ENCODE measurements at places on chromosomes 12 and 14.
A peak's percentile ranks its signal among the peaks of the same experiment; 100 is the strongest.

DNA sequence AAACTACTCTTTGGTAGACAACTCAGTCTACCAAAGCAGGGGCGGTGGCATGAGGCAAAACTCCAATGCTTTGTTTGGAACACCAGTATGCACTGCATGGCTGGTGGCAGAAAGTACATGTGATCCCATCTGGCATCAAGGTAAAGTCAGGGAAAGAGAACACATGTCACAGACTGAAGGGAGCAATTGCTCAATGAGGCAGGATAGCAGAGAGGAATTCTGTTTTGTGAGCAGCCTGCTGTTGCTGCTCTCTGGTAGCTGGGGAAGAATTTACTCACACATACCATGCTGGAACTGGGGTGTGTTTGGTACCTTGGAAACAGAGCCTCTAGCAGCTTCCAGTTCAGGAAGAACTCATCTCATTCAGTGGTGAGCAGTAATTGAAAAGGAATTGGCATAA, 84.8 kb downstream of the HELB start:
- no peak for DNase-seq

- no peak for DNase-seq
Measured at GRCh38 chr12:106022568-106023012, 116.2 kb downstream of the NUAK1 start.

DNA sequence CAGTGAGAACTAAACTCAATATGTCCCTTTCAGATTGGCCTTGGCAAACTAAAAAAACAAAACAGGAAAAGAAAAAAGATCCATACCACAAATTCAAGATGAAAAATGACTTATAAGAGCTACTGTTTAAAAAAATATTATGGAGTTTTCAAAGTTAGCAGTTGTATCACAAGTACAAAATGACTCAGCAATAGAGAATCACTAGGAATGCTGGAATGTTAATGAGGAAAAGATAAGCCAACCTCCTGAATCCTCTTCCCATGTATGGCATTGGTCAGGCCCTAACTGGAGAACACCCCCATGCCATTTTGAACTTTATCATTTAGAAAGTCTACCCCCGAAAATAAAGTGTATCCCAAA, 62.2 kb downstream of the PPP1R36 start:
- no peak for DNase-seq

- DNase-seq = no peak
Measured at GRCh38 chr12:75360920-75361319, 26.4 kb downstream of the GLIPR1L1 start.

DNA sequence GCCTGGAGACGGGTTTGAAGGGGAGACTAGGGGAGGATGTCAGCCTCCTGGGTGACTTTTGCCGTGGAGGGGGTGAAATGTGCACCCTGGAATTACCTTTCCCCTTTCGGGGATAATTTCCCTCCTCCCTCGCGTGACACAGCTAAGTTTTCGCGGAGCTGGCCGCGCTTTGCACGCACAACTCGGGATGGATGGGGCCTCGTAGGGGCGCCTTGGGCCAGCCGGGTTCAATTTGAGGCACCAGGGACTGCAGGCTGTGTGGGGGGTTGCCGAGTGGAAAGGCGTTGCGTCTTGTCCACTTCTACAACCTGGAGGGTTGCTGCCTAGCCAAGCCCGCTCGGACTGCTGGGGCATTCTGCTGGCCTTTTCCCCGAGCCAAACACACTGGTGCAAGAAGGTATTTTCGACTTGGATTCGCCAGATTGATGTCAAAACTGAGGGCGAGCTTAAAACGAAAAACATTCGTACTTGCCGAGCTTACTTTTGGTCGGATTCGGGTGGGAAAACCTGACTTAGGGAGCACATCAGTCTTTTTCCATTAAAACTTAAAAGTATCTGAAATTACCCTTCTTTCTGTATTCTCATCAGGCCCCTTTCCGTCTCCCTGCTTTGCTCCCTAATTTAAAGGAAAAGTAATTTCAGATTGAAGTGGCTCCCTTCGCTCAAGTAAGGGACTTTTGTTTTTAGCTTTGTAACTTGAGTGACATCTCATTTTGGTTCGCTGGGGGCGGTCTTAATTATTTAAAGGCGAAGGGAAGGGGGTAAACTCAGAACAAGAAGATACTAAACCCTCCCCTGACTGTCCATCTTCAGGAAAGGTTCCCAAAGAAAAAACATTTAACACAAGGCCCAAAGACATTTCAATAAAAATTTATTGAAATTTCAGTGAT, 14.3 kb downstream of the TBX3 start:
- DNase-seq = no peak

- peak; percentile 4 for DNase-seq
Measured at GRCh38 chr12:19893514-19893913, 454.2 kb downstream of the AEBP2 start.

GRCh38 chr12:24414480-24414879, 465.0 kb upstream of the SOX5 start:
- no peak for DNase-seq

GRCh38 chr14:31286456-31287293, 79.1 kb upstream of the HECTD1 start:
- DNase-seq = no peak

DNA sequence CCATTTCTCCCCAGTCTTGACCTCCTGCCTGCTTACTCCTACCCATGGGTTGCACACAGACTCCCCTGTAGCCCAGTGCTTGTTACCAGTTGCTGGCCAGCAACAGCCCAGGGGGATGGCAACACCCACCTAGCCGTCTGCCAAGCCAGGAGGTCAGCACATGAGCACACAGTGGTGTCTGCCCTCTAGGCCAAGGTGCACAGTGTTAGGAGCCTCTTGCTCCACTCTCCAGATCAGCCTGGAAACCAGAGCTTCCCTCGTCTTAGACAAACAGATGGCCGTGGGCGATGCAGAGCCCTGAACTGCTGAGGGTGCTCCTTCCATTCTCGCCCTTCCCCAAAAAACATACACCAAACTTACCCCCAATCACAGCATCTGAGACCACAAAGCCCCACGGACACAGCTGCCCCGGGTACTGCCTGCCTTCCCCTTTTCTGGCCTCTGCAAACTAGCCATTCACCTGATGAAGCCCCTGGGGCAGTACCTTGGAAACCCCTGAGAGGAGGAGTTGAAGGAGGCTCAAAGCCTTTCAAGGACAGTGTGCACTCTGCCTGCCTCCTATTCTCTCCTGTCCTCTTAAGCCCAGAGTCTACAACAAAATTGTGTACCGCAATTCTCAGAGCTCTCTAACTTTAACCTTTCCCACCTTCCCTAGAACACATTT, 1.0 kb upstream of the GPD1 start:
- no peak for DNase-seq

DNA sequence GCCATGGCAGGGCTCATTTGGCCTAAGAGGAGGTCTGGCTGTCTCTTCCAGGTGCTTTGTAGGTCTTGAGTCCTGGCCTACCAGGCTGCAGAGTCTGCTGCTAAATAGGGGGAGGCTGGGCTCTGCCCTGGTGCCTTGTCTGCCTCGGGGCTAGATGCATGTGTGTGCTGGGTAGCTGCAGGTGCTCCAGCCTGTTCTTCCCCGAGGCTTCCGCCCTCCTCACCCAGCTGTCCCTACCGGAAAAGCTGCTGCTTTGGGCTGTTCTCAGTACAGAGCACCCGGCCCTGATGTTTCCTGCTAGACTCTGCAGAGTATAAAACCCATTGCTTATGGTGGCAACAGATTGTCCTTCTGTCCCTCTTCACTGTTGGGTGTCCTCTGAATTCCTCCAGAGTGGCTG, 37.7 kb downstream of the RAB35 start:
- DNase-seq = no peak

- DNase-seq = peak; percentile 5
Measured at GRCh38 chr12:39958377-39958776, 147.5 kb downstream of the SLC2A13 start.

GRCh38 chr14:64217834-64218233, 76.3 kb downstream of the ESR2 start:
- no peak for DNase-seq

- DNase-seq = no peak
Measured at GRCh38 chr12:53288322-53288721, 7.0 kb upstream of the PFDN5 start.

GRCh38 chr12:116381744-116382685, 104.5 kb upstream of the MED13L start:
- no peak for DNase-seq

DNA sequence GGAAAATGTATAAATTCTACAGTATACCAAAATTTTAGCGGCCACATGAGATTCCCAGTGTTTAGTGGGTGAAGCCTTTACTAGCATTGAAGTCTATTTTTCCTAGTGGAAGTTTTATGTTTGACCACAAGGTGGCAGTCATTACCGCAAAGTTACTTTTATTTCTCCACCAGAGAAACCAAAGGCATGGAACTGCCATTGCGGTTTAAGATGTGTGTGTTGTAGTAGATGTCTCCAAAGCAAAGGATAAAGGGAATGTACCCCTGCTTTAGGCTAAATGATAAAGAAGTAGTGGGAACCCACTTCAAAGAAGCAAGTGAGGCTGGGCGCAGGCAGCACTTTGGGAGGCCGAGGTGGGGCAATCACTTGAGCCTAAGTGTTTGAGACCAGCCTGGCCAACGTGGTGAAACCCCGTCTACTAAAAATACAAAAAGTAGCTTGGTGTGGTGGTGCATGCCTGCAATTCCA, 140.5 kb downstream of the PRKCH start:
- DNase-seq = peak; percentile 68

- DNase-seq = peak; percentile 14
Measured at GRCh38 chr14:85445151-85445795, 84.7 kb upstream of the FLRT2 start.

- no peak for DNase-seq
Measured at GRCh38 chr12:65084579-65084978, 36.5 kb downstream of the WIF1 start.

DNA sequence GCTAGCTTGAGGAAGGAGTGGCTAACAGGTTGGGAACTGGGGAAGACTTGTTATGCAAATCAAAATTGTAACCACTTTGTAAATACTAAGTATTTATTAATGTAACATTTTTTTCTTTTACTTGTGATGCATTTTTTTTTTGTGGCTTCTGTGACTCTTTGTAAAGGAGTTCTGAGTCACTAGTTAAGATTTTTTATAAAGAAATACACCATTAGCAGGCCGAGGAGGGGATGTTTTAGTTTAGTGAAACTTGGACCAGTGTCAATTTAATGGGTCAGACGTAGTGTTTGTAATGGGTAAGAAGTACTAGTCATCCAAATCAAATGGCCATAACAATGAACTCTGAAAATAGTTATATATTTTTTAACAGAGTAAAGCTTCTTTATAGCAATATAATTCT, 43.1 kb downstream of the AKAP6 start:
- no peak for DNase-seq

GRCh38 chr14:73263606-73264005, 26.3 kb downstream of the PAPLN start:
- DNase-seq = no peak

DNA sequence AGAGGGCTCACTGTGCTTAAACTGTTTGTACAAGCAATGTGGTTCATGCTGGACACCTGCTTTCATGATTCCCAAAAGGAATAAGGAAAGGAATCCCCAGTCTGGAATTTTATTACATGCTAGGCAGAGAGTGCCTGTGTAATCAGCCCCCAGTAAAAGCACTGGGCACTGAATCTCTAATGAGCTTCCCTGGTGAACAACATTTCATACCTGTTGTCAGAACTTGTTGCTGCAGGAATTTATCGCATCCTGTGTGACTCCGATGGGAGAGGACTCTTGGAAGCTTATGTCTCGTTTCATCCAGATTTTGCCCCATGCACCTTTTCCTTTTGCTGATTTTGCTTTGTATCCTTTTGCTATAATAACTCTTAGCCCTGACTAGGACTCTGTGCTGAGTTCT, 190.2 kb upstream of the HMGA2 start:
- DNase-seq = no peak

GRCh38 chr12:131347345-131347714, 363.6 kb upstream of the SFSWAP start:
- no peak for DNase-seq

DNA sequence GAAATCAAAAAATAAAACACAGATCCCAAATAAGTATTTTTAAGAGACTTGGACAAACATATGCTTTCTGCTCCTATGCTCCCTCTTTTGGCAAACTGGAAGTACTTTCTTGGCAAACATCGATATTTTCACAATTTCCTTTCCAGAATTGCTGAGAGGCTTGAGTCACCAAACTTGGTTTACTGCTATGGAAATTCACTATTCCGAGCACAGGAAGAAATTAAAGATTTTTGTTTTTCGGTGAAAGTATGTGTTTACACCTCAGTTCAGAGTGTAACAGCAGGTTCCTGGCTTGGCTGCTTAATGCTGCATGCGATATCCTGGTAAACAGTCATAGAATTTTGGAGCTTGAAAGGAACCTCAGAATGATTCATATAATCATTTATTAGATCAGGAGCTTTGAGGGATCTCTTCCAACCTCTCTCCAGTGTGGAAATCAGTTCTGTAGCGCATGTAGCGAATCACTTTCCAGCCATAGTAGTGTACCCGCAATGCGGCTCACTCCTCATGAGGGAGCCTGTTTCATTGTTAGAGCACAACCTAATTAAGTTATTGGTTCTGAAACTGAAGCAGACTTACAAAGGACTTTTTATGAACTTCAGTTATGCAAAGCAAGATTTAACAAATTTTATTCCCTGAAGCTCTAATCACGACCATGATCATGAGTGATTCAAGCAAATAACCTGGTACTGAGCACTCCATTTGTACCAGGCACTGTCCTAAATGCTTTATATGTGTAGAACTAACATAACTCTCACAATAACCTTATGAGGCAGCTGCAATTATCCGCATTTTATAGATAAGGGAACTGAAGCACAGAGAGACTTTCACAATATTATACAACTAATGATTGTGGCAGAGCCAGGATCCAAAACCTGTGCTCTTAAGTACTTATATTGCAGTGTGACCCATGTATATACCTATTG, 56.4 kb upstream of the ATP2A2 start:
- DNase-seq = peak; percentile 79

DNA sequence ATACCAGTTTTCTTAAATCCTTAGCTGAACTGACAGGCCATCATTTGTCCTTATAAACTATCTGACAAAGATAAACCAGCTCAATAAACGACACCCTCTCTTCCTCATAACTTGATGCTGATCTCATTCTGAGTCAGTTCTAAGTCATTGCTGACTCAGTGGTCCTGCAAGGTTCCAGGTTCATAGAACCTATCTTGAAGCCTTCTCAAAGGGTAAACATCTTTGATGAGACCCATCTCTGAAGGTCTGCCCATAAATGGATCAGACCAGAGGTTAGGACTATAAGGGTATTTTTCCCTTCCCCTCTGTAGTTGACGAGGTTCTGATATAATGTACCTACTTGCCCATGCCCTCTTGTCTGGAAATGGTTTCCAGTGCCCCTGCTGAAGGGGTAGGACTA, 11.9 kb downstream of the NAA25 start:
- no peak for DNase-seq

GRCh38 chr14:36217732-36218131, 41.2 kb upstream of the PTCSC3 start:
- DNase-seq = no peak

- no peak for DNase-seq
Measured at GRCh38 chr14:21302013-21302835, 22.3 kb downstream of the RPGRIP1 start.

GRCh38 chr12:4807813-4808212, 87.6 kb downstream of the GALNT8 start:
- no peak for DNase-seq

DNA sequence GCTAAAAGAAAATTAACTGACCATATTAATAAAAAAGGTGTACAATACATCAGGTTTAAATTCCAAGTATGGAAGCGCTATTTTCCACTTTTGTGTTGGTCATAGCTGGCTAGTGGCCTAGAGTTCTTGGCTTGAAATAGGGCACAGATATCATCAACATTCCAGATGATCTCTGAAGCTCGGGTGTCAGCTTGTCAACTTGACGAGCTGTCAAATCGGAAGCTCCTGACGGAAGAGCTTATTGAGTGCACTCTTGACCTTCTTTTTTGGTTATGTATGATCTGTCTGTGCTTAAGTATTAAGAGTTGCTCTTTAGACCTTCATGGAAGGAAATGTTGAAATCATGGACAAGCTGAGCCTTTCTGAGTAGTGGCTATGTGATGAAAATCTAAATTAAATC, 177.9 kb downstream of the APAF1 start:
- no peak for DNase-seq
